Stimulated activated CD4-positive, alpha-beta T cell treated with anti-CD3 and anti-CD28 coated beads, Interleukin-4, amount 100 ng/mL, for 4 hours (primary cell): ENCODE measurements at places on chromosomes 7 and 10.

- no peak for DNase-seq
Observed at GRCh38 chr7:16348251-16348650, 73.1 kb downstream of the CRPPA start.

GRCh38 chr7:134988161-134988560 is 1.9 kb downstream of the AGBL3 start:
- DNase-seq = no peak

GRCh38 chr10:43623351-43623750 is 17.1 kb downstream of the ZNF485 start:
- DNase-seq = no peak

DNA sequence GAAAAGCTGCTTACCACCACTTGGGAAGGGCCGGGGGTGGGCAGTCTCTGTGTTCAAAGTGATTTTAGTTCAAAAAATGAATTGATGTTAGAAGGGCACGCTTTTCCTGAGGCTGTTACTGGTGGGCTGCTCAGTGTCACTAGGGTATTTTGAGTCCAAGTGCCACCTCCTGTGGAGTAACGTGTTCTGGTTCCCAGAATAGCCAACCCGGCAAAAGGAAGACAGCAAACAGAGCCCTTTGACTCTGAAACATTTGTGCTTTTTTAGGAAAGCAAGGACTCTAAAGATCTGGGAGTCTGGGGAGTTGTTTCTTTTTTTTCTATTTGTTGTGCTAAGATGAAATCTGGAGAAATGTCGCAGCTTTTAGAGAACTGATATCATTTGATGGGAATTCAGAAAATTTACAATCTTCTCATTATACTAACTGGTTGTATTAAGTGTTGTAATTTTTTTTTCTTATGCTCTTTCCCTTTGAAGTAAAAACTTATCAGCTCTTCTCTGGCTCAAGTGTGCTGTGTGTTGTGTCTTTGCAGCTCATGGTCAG is 66.2 kb downstream of the MKX start:
- DNase-seq = no peak

- DNase-seq = no peak
Observed at GRCh38 chr10:58457761-58458616, 54.7 kb upstream of the BICC1 start.

DNA sequence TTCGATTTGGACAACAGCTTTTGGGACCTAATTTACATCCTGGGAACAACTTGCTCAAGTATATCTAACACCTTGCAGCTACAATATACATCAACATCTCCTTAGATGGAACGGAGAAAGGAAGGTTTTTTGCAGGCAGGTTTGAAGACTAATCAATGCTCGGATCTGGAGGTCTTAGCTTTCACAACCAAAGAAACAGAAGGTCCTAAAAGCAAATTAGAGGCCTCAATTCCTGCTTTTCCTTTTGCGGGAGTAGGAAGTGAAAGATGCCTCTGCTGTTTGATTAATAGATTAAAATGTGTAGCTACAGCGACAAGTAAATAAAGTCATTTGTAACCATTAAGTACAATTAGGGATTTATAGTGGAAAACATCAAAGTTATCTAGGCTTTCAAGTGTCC is 3.7 kb upstream of the SP8 start:
- no peak for DNase-seq

DNA sequence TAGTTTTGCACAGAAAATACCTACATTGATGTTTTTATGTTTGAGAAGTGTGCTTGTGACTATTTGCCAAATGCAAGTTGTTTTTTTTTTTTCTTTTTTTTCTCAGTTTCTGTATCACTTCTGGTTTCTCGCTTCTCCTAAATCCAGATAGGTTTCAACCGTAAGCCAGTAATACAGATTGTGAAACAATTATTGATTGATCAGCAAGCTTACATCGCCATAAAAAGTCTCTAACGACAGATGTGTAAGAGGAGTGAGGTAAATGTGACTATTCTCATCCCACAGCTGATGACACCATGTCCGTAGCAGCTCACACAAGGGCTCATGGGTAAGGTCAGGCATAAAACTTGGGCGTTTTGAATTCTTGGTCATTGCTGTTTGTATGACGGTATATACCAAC is 202.8 kb upstream of the AKR1E2 start:
- no peak for DNase-seq

- DNase-seq = no peak
Observed at GRCh38 chr7:32941681-32942414, 15.4 kb upstream of the FKBP9 start.

DNA sequence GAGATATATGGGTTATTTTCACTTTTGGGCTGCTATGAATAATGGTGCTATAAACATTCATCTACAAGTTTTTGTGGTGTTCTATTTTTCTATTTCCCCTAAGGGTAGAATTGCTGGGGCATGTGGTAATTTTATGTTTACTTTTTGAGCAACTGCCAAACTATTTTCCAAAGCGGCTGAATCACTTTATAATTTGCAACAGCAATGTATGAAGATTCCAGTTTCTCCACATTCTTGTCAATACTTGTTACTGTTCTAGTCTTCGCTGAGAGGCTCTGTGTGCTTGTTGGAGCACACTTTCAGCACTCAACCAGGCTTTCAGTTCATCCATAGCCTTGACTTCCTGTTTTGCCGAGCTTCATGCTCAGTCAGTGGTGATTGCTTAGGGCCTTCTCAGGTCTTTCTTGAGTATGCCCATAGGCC is 39.0 kb downstream of the ADK start:
- DNase-seq = no peak

GRCh38 chr10:116631871-116632295 is 11.1 kb downstream of the PNLIPRP2 start:
- DNase-seq = no peak

GRCh38 chr10:37703833-37704382 is 153.5 kb downstream of the ZNF248 start:
- DNase-seq = no peak

DNA sequence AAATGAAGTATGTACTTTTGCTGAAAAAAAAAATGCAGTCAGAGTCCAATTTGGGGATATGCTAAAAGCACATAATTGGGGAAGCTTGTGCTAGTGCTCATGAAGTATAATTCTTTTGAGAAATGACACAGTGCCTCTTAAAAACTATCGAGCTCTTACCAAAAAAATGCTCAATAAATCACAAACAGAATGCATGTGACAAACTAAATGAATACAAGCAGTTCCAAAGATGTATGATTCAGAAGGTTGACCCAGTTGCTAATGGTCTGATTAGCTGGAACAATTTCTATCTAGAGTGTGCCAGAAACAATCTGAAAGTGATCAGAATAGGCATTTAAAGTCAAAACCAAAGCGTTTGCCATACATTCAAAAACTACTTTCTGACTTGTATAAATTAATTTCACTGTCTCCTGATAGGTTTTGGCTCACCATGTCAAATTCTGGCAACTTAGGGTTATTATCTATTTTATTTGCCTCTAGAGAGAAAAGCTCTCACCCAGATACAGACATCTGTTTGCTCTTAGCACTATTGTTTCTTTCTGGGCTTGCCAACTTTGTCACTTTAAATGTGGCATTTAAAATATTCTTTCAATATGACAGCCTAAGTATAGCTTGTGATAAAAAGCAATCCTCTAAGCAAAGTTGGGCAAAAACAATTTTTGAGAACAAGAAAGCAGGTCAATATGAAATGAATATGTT is 114.7 kb upstream of the AHR start:
- no peak for DNase-seq

GRCh38 chr7:157433628-157434027 is 96.8 kb downstream of the DNAJB6 start:
- DNase-seq = no peak

DNA sequence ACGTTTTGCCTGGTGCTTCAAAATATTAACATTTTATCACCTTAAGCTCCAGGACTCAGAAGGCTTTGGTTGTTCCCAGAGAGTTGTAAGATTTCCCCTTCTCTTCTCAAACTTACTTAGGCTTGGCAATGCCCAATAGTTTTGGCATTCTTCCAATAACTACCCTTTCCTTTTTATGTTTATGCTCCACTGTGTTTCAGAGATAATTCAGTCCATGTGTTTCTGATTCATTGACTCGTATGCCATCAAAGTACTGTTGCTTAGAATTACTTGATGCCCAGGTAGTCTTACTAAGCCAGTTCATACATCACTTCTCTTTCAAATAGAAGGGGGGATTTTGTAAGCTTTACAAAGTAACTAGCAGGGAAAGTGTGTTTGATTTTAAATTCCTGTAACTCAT is 66.6 kb downstream of the AGMO start:
- DNase-seq = no peak

DNA sequence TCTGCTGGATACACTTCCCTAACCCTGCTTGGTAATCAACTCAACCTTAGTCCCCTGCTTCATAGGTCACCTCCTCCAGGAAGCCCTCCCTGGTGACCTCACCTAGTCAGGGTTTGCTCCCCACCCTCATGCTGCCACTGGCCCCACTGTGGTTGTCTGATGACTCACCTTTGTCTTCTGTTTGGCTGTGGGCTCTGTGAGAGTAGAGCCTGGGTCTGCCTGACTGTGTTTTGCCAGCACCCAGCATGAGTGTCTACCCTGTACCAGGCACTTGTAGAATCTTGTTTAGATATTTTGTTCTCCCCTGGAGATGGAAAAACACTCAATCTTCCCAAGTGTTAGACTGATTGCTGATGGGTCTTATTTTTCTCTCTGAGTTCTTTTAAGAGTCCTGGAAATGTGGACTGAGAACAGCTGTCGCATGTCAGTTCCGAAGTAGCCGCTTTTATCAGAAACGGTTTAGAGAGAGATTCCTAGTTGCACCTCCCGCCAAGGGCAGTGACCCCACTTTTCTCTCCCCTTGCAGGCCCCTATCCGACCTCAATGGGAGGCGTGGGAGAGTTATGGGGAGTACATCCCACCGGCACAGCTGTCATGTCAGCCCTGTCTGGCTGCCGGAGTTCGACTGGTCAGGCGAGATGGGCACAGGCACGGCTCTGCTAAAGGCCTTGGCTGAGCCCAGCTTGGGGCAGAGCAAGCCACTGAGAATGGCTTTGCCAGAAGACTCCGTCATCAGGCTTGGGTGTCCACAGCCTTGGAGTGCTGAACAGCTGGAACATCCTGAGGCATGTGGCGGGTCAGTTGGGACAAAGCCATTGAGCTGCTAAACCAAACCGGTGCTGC is 134.3 kb downstream of the GRK5 start:
- peak; percentile 53 for DNase-seq

- DNase-seq = no peak
Observed at GRCh38 chr10:50316174-50316573, 64.9 kb upstream of the ASAH2 start.

DNA sequence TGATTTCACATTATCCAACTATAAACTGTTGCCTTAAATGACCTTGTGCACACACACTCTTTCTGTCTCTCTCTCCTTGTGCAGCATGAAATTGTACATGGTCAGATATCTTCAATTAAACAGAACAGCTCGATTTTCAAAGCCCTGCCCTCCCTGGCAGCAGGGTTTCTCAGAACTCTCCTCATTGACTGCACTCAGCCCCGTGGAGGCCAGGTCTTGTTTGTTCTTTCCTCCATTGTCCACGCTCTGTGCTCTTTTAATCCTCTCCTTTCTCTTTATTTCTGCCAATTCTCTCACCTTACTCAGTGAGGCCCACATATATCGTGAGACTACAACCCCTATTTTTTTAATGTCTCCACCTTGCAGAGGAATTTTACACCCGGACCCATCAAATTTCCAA is 175.9 kb upstream of the STK17A start:
- DNase-seq = no peak

GRCh38 chr10:82982110-82982608 is 1107.2 kb downstream of the NRG3 start:
- DNase-seq = no peak

DNA sequence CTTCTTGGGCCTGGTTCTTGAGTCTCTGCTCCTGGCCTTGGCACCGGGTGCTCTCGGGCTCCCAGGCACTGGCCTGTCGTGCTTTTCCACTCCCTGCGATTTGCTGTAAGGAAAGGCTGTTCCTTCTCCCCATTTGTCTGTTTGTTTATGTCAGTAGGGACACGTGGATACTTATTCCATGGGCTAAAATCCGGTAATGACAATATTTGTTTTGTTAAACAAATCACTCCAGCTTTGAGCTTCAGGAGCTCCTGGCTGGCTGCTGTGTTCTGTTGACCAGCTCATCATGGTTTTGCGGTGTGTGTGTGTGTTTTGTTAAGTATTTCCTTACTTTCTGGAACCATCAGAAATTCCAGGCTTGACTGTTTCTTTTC is 17.5 kb upstream of the JAKMIP3 start:
- DNase-seq = no peak

DNA sequence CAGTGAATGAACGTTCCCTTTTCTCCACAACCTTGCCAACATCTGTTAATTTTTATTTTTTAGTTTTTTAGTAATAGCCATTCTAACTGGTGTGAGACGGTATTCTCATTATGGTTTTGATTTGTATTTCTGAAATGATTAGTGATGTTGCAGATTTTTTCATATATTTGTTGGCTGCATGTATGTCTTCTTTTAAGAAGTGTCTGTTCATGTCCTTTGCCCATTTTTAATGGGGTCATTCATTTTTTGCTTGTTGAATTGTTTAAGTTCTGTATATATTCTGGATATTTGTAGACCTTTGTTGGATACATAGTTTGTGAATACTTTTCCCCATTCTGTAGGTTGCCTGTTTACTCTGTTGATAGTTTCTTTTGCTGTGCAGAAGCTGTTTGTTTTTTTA is 73.9 kb upstream of the MSRB2 start:
- DNase-seq = no peak

DNA sequence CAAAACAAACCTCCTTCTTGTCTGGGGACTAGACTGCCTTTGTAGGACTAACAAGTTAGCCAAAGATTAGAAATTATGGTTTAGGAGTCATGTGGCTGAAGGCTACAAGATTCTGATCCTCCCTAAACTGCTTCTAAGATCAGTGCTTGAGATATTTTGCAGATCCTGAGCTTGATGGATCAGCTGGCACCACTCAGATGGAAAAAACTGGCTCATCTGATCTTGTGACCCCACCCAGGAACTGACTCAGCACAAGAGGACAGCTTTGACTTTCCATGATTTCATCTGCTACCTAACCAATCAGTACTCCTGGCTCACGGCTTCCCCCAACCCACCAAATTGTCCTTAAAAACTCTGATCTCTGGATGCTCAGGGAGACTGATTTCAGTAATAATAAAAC is 271.5 kb upstream of the TAC1 start:
- DNase-seq = no peak

- no peak for DNase-seq
Observed at GRCh38 chr10:54961040-54961439, 160.0 kb upstream of the PCDH15 start.

GRCh38 chr7:1520539-1521234 is 9.8 kb upstream of the MAFK start:
- DNase-seq = no peak

- DNase-seq = no peak
Observed at GRCh38 chr7:51026341-51026740, 243.6 kb upstream of the GRB10 start.

- no peak for DNase-seq
Observed at GRCh38 chr10:90047243-90047729, 345.9 kb downstream of the KIF20B start.
